ENCODE measurements at places on chromosomes 7 and 10.

GRCh38 chr7:37392673-37393017, 56.0 kb downstream of the ELMO1 start:
- DNase-seq, result no peak

- DNase-seq, result no peak
Observed at GRCh38 chr10:103980288-103980906, 13.5 kb downstream of the SLK start.

GRCh38 chr7:69166979-69167516, 431.2 kb upstream of the AUTS2 start:
- DNase-seq, result no peak

DNA sequence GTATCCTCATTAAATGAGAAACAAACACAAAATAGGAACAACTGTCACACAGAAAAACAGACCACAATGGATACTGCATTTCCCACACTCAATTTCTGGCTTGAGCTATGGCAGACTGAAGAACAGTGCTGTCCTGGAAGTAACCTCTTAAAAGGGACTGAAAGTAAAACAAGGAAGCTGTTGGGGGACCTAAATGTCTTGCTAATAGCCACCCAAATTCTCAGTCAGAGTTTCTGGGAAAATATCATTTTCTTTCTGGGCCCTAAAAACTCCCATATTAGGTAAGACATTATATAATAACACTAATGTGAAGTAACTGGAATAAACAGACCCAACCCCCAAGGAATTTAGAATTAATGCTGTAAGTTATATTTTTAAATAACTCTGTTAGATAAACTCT, 80.9 kb upstream of the TFEC start:
- no peak for DNase-seq

GRCh38 chr10:133040198-133040597, 47.5 kb upstream of the ADGRA1 start:
- DNase-seq, result no peak

DNA sequence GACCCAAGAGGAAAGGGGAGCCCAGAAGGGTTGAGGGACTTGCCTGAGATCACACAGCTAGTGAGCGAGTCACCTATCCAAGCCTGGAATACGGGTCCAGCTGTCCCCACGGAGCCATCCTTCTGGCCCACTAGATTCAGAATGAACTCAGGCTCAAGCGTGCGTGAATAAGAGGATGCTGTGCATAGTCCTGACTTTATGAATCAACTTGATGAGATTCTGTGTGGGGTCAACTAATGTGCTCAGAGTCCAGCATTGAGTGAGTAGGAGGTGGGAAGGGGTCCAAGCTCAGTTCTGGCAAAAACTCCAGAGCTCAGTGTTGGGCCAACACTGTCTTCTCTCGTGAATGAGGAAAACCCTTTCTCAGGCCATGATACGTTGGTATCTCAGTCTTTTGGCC, 41.4 kb downstream of the CAMK1D start:
- DNase-seq, result no peak

DNA sequence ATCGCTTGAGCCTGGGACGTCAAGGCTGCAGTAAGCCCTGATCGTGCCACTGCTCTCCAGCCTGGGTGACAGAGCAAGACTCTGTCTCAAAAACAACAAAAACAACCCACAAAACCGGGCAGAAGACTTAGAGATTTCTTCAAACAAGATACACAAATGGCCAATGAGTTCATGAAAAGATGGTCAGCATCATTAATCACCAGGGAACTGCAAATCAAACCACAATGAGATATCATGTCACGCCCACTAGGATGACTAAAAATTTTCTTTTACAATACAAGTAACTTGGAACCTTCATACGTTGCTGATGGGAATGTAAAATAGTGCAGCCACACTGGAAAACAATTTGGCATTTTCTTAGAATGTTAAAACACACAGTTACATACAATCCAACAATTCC, 77.3 kb upstream of the GRID1 start:
- no peak for DNase-seq

DNA sequence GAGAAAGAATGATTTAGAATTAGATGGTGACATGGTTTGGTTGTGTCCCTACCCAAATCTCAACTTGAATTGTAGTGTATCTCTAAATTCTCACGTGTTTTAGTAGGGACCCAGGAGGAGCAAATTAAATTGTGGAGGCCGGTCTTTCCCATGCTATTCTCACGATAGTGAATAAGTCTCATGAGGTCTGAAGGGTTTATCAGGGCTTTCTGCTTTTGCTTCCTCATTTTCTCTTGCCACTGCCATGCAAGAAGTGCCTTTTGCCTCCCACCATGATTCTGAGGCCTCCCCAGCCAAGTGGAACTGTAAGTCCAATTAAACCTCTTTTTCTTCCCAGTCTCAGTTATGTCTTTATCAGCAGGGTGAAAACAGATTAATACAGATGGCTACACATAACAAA, 167.4 kb upstream of the SVIL start:
- DNase-seq, result no peak

DNA sequence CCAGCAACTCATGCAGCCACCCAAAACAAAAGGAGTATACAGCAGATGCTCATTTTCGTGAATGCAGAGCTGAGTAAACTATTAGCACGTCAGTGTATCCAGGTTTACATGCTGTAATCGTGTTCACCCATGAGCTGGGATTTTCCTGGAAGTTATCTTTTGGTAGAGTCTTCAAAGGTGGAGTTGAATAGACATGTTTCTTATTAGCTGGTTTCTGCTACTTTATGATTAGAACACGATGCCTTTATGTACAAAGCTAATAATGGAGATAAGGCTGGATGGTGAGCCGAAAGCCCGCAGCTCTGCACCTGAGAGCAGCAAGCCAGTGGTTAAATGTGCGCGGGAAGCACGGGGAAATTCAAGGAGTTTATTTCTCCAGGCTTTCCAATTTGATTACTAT, 123.8 kb downstream of the ADARB2 start:
- DNase-seq, result no peak

DNA sequence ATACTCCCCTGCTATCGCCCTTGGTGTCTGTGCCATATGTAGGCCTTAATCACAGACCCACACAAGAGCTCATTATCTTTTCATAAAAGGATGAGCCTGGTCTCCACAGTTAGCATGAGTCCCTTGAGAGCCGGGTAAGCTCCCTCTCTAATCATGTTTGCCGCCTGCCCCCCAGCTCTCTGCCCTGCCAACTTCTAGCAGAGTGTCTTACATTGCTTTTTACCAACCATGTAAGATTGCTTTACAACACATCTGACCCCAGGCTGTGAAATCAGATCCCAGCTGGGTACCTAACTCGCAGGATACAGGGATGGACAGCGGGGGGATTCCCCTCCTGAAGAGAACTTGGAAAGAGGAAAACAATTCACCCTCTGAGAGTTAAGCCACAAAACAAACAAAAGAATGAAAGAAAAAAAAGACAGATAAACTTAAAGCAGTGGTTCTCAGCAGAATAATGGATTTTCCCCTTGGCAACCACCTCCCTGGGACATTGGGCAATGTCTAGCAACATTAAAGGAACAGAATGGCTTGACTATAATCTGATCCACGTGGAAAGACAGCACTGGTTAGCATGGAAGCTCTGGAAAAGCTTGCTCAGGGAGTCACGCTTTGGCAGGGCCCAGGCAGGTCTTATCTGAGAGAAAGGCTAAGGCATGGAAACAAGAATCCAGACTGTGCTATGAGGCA, 39.4 kb upstream of the ATOH7 start:
- no peak for DNase-seq

GRCh38 chr7:25117226-25118047, 7.6 kb downstream of the CYCS start:
- DNase-seq, result no peak

GRCh38 chr7:84271543-84271942, 77.0 kb upstream of the SEMA3A start:
- DNase-seq, result no peak

DNA sequence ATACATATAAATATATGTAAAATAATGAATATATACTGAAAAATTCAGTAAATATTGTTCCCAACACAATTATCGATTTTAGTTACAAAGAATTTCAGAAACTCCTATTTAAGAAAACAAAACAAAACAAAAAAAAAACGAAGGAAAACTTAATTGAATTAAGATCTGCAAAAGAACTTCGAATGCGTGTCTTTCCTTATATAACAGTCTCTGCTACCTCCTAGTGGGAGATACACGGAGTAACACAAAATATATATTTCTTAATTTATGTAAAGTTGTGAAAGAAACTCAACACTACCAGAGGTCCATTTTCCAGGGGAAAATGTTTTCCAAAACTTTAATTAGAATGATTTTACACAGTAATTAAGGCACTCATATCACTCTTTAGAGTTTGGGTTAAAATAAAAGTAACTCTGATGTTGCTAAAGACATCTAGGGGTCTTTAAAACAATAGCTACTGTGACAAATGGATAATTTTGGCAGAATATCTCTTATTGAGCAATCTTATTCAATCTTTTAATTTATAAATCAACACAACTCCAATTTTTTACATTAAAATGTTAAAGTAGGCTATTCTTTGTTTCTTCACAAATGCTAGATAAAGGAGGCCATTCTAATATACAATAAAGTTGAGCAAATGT, 41.6 kb downstream of the NEBL start:
- no peak for DNase-seq

DNA sequence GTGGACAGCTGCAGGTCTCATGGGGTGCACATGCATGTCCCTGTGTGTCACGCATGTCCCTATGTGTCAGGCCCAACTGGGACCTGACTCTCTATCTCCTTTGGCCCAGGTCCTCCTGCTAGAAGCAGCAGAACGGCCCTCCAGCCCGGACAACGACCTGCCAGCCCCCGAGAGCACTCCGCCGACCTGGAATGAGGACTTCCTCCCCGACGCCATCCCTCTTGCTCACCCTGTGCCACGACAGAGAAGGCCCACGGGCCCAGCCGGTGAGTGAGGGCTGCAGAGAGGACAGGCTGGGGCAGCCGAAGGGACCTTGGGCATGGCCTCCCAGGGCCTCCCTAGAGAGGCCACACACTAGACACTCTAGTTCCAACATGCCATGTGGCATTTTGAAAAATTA, 89.3 kb downstream of the MYL10 start:
- no peak for DNase-seq

DNA sequence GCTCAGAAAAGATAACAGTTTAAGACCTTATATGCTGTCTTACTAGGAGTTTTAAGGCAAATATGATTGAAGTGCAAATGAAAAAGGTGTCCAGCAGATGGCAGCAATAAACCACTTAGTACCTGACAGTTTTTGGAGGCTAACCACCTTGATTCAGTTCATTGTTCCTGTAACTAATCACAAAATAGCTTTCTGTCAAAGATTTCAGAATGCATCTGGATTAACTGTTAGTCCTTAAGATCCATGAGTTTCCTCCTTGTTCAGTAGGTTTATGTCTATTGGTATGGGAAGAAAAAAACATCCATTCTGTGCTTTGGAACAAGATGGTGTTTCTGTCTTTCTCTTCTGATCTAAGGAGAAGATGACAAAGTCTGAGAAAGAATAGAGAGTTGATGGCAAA, 46.6 kb downstream of the CCSER2 start:
- DNase-seq, result no peak

Measured in nucleus accumbens (tissue), 56 donors.